IMR-90 (cell line): ENCODE measurements at places on chromosomes 11 and 22.

- no peak for DNase-seq
Measured at GRCh38 chr11:75734491-75735180, 17.0 kb downstream of the MOGAT2 start.

- DNase-seq, result no peak
Measured at GRCh38 chr11:69385144-69385820, 91.3 kb downstream of the MYEOV start.

- DNase-seq, result peak; percentile 54
Measured at GRCh38 chr11:126918556-126918955, 82.0 kb downstream of the KIRREL3 start.

- DNase-seq, result peak; percentile 15
Measured at GRCh38 chr11:58688789-58689503, 42.8 kb downstream of the GLYAT start.

DNA sequence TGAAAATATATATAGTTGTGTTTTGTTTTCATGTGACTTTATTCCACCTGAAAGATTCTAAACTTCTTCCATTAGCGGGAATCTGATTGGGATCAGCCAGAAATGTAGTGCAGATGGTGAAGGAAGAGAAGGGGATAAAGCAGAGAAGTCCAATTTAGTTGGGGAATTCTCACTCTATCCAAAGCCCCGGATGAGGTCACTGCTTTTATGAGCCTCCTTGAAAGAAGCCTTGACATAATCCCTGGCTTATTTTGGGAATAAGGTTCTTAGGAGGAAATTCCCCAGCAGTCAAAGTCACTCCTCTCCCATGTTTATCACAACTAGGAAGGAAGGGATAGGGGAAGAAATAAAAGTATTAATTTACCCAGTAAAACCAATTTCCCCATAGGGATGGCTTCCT lies 41.1 kb downstream of the OSBP start:
- DNase-seq, result peak; percentile 52

GRCh38 chr22:42645938-42646568 lies 3.1 kb downstream of the CYB5R3 start:
- DNase-seq, result no peak

DNA sequence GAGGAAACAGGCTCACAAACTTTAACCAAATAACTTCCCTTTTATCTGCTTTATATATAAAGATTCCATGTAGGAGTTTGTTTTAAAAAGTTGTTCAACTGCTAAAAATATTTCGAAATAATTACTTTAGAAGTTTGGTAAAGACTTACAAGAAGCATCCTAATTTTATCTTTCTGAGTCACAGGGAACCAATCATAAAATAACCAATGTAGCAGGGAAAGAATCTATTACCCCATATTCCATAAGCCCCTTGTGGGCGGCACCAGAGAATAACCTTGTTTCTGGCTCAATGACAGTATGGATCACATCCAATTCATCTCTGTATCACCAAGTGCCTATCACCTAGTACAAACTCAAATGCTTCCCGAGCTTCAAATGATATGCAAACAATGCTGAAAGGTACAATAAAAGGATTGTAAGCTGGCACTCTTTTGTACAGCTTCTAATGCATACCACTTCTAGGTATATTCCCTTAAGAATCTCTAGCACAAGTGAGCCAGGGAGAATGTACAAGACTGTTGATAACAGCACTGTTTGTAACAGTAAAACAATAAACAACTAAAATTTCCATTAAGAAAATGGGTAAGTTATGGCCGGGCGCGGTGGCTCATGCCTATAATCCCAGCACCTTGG lies 158.4 kb downstream of the ATG16L2 start:
- peak; percentile 65 for DNase-seq

GRCh38 chr11:10460611-10461275 lies 5.7 kb downstream of the AMPD3 start:
- no peak for DNase-seq
